Non-pigmented ciliary epithelial cell (primary cell): ENCODE measurements at places on chromosomes 13 and 19.

DNA sequence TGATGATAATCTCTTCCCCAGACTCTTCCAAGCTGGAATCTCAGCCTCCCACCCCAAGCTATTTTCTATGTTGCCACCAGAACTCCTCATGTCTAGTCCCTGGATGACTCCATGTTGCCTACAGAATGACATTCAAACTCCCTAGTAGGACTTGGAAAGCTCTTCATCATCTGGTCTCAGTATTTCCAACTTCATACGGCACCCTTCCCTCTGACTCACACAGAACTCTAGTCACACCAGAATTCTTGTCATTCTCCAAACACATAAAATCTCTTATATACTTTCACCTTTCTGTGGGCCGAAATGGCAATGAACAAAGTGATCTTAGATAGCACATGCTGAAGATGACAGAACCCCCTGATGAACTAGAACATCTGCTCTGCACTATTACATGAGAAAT, 86.2 kb downstream of the CAB39L start:
- no peak for DNase-seq

DNA sequence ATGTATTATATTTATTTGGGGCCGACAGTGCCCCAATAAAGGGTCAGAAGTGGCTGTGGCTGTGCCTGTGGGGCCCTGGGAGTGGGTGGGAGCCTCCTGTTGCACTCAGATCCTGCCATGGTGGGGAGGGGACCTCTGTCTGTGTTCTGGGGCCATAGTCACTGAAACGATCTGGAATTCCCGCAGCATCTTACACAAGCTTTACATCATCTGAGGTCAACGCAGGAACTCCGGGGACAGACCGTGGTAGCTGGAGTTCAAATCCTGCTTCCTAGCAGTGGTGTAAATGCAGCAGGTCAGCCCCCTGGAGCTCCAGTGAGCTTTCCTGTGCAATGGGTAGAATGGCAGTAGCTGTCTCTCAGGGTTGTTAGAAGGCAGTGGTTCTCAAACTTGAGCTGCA, 3.9 kb upstream of the SCN1B start:
- DNase-seq = no peak

- no peak for DNase-seq
These were observed 121.1 kb downstream of the FLT1 start for GRCh38 chr13:28373810-28374209.

DNA sequence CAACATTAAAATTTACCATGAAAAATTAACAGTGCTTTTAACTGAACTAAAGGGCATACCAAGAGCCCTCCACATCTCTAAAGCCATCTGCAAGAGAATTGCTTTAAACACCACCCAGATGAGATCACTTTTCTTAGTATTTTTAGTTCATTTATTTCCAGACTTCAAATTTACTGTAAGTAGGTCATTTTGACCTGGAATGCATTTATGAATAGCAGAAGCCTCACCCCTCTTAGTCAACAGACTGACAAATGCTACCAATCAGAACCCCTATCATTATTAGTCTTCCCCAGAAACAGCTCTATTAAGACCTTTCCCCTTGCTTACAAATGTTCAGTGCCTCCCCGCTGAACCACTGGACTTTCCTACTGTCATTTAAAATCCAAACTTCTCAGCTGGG, 27.3 kb downstream of the RUBCNL start:
- DNase-seq = no peak

- DNase-seq = no peak
These were observed 1238.9 kb downstream of the UQCRFS1 start for GRCh38 chr19:27974082-27974513.

DNA sequence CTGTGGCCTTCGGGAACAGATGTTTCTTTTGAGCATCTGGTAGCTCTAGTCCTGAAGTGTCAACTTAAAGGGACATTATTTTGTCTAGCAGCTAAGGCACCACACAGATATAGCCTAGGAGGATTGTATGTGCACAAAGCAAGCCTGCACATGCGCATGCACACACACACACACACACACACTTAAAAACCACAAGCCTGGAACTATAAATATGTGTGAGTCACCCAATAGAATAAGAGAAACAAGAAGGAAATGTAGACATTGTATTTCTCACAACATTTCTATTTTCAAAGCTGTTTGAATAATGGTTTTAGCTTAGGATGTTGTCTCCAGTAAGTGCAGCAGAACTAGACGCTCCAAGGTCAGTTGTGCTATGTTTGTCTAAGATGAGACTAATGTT, 516.5 kb downstream of the SUCLA2 start:
- DNase-seq = peak; percentile 74

DNA sequence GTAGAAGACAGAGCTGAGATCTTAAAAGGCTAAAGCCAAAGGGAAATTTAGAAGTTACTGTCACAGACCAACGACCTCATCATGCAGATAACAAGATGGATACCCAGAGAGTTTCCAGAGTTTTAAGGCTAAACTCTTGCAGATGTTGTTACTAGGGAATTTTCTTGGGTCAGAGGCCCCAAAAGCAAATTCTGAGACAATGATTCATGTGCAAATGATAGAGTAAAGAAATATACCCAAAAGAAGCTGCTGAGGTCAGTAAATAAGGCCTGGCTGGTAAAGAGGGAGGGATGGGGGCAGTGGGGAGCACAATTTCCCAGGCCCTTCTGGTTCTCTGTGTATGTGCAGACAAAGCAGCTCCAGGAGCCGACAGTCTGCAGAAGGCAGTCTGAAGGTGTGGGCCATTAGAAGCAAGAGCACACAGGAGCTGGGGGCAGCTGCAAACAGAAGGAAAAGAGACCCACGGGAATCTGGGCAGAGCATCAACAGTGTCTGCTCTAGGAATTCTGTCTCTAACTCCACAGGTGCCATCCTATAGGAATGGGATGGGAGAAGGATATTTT, 330.8 kb downstream of the TBC1D4 start:
- peak; percentile 59 for DNase-seq

- no peak for DNase-seq
These were observed 279.9 kb downstream of the SLITRK6 start for GRCh38 chr13:85519363-85519762.

DNA sequence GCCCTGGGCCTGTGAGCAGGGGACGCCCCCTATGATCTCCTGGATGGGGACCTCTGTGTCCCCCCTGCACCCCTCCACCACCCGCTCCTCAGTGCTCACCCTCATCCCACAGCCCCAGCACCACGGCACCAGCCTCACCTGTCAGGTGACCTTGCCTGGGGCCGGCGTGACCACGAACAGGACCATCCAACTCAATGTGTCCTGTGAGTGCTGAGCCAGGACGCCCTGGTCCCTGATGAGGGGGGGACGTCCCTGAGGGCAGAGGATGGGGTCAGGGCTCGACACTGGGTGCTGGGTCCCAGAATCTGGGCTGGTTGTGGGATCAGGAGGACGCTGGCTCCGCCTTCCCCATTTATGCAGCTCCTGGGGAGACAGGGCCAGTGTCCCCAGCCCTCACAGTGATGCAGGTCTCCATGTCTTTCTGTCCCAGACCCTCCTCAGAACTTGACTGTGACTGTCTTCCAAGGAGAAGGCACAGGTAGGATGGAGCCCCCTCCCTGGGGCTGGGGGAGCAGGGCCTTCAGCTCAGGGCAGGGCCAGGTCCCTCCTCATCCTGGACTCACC, 2.5 kb downstream of the SIGLEC7 start:
- no peak for DNase-seq

- DNase-seq = no peak
These were observed 103.3 kb downstream of the DLEU7 start for GRCh38 chr13:50740052-50740741.

GRCh38 chr13:106596275-106596937, 28.5 kb upstream of the ARGLU1 start:
- no peak for DNase-seq

DNA sequence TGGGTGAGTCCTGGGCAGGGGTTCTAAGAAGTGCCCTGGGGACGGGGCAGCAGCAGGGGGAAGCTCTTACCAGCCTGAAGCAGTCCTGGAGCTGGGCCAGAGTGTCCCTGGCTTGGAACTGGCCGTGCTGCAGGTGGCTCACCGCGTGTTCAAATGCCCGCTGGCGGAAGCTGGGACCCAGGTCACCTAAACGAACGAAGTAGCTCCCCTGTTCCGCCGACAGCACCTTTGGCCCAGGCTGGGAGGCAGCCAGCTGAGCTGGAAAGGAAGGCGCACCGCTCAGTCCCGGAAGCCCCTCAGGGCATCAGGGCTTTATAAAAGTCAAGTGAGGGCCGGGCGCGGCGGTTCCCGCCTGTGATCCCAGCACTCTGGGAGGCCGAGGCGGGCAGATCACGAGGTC, 9.6 kb downstream of the PLIN4 start:
- DNase-seq = no peak

DNA sequence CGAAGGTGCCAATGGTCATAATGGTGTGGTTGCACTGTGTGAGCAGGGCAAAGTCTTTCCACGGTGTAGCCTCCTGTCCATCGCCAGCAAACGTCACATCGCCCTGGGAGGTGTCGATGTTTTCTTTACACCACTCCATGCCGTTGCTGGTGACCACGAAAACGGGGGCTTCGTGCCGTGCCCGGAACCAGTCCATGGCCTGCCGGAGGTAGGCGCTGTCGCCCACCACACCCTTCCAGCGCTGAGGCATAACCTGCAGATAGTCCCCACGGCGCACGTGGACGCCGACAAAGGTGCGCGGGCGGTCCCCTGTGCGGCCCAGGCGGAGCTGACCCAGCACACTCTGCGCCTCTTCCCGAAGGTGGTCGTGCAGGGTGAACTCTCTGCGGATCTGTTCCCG, 2.1 kb downstream of the FUT1 start:
- DNase-seq = no peak

DNA sequence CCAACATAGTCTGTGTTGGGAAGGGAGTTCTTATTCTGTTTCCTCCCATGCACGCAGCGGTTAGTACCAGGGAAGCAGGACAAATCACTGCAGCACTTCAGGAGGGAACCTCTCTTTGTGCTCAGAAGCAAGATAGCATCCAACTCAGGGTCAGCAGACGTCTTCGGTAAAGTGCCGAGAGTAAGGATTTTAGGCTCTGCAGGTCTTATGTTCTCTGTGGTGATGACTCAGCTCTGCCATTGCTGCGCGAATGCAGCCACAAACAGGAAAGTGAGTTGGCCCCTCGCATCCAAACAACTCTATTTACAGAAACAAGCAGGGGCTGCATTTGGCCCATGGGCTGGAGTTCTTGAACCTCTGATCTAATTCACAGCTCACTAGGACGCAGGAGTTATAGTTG, 122.1 kb upstream of the SPATA13 start:
- no peak for DNase-seq

GRCh38 chr13:59230484-59231264, 933.1 kb downstream of the DIAPH3 start:
- DNase-seq = no peak

DNA sequence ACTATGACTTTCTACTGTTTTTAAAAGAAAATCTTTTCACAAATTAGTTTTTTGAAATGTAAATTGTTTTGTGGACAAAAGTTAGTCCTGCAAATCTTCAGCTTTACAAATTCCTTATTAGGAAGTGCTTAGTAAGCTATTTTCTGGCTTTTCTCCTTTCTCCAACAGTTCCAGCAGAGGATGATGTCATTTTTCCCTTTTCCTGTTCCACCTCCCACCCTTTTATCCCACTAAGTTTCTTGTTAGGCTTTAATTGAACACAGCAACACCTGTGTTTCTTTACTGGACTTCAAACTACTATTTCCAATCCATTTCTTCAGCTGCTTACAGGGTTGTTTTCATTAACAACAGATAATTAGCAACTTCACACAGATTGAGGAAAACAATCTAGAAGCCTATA, 389.2 kb downstream of the NDFIP2 start:
- DNase-seq = no peak

GRCh38 chr13:107992542-107992941, 222.8 kb downstream of the LIG4 start:
- no peak for DNase-seq

- no peak for DNase-seq
These were observed 77.0 kb downstream of the ZNF536 start for GRCh38 chr19:30449078-30449590.

DNA sequence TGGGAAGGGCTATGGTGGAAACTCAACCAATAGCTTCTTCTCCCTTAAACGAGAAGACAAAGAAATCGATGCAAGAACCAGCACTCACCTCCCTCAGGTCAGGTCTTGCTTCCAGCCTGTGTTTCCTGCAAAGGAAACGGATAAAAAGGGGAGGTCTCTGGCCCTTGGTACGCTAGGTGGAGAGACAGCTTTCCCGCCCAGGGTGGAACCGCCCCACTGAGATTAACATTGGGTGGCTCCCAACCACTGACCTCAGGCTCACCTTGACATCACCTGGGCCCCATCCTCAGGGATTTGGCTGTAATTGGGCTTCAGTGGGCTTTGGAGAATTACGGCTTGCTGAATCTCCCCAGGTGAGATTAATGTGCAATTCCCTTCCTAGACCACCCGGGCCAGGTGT, at the start of gene NLRP7:
NLRP7 (minus strand) TSS at position 150 of the 400 bp plus-strand sequence.
- DNase-seq = no peak

- no peak for DNase-seq
These were observed 22.1 kb downstream of the WTIP start for GRCh38 chr19:34503531-34504272.

- no peak for DNase-seq
These were observed 4.7 kb upstream of the LILRA6 start for GRCh38 chr19:54247106-54247930.

DNA sequence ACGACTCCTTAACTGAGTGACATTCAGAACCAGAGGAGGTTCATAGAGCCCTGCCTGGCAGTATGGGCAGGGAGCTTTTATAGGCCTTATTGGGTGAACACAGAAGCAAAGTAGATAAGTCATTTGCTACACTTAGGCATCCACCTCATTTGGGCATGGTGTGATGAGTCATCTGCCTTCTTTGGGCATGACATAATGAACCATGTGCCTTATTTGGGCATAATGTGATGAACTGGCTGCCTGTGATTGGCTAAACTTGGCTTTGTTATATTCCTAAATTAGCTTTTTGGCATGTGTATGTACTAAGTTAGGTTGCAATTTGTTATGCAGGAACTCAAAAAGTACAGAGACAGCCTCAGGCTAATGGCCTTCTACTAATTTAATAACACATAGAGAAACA, 2210.2 kb upstream of the PCDH20 start:
- DNase-seq = no peak

GRCh38 chr19:50030225-50030624, 4.4 kb downstream of the ZNF473 start:
- DNase-seq = no peak
